NCI-H2081 (cell line): ENCODE measurements at places on chromosomes 2 and 18.

- DNase-seq, result no peak
Measured at GRCh38 chr2:62055724-62056336, 140.1 kb upstream of the B3GNT2 start.

DNA sequence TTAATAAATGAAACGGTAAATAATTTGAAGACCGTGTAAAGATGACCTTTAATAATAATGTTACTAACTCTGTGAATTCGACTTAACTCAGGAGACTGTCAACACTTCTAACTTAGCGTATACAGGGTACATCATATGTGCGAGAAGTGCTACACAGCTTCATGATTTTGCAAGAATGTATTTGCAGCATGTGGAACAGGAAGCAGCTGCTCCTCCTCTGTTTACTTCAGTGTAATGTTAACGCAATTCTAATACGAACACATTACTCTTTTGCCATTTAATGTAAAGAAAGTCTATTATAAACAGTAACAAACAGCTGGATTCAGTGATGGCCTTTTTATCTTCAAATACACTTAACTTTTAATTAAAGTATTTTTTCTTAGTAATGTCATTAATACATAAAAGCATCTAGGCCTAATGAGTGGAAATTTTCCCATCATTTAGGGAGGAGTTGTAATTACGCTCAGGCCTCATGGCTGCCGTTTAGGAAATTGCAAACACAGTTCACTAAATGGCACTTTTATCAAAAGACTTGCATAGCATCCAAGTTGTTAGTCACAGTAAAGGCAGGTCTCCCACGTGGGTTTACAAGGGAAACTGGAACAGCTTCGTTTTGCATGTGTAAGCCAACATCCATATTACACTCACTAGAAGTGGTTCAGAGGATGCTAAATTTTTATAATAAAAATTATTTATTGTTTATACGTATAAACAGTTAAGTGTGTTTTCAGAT lies 635.7 kb downstream of the FBXO15 start:
- no peak for DNase-seq

- DNase-seq, result no peak
Measured at GRCh38 chr18:35822413-35822812, 150.1 kb upstream of the RMP24 start.

- no peak for DNase-seq
Measured at GRCh38 chr2:3494984-3495666, 24.2 kb downstream of the ADI1 start.

DNA sequence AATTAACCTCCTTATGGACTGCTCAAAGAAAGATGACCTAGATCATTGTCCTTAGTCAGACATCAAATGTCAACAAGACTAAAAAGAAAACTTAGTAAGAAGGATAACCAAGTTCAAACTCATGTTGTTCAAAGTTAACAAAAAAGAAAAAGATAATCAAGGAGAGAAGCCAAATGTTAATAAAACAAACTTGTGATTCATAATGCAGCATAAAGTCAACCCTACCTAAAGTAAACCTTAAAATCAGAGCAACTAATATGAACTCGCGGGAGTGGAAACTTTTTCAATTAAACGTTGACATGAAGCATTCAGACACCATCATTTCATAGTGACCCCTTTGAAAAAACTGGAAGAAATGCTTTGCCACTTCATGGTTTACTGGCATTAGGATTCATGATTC lies 52.9 kb downstream of the DNER start:
- DNase-seq, result no peak

DNA sequence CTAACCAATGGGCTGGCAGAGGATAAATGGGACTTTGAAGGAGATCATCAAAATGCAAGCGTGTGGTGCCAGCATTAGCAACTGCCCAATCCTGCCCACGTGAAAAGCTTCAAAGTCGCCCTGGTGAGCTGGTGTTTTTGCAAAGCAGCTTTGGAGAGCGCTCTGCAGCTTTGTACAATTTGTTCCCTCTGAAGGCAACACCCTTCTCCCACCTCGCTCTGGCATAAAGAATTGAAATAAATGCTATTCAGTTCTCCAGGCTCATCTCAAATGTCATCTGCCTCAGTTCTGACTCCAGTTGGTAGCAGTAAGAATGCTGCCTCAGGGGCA lies 3.5 kb downstream of the COPS9 start:
- no peak for DNase-seq

DNA sequence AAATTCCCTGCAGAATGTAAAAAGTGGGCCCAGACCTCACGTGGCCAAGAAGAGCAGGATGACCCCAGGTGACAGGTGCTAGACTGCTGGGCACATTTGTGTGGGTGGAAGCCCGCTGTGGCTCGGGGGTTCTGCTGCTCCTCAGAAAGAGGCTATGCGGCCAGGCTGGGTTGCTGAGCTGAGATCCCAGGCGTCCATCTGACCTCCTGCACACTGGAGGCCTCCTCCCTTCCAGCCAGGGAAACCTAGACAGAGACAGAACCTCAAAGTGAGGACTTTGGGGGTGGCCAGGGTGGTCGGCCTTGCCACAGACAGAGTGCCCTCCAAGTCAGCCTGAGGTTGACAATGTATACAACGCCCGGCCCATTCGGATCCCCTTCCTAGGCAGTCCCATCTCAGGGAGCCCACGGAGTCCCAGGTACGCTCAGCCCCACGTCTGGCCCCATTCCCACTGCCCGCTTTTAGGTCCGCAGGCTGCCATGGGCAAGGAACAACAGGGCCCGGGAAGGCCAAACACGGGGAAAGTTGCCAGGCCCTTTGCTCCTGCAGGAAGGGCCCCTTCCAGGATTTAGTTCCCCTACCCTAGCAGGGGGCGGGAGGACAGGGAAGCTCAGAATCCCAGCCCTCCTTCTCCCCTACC lies 75.6 kb downstream of the KIAA2012 start:
- no peak for DNase-seq

DNA sequence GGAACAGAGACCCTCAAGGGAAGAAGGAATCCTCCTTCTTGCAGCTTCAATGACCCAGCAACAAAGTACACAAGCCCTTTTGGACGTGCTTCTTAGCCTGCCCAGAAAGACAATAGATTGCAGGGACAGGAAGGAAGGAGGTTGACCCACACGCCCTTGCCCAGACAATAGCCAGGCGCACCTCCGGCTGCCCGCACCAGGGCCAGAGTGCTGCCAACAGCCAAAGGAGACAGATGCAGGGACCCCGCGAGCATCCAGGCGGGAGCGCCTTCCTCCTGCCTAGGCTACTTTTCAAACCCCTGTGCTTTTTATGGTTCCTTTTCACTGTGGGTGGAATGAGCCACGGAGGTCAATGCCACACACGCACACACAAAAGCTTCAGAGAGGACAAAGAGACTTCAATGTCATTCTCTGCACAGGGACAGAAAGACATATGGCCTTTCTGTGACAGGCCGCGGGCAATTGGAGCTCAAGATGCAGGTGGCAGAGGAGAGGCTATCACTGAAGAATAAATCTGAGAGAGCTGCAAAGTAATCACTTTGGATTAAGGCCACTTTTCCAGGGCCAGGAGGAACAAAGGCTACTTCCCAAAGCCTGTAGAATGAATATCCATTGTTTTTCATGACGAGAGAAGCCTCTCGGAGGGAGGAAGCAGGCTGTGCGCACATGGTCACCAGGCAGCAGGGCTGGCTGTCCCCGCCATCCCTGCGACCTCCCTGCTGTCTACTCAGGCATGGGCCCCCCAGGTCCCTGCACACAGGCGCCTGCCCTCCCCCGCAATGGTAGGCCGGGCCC lies 300.6 kb downstream of the EIPR1 start:
- DNase-seq, result no peak

GRCh38 chr2:188291617-188292347 lies at the start of gene GULP1:
GULP1 (plus strand) TSS chr2:188291874; CDS start chr2:188477703, 185,829 bp downstream.
- DNase-seq, result peak; percentile 69

- DNase-seq, result no peak
Measured at GRCh38 chr2:202066875-202067274, 6.2 kb upstream of the KIAA2012 start.

DNA sequence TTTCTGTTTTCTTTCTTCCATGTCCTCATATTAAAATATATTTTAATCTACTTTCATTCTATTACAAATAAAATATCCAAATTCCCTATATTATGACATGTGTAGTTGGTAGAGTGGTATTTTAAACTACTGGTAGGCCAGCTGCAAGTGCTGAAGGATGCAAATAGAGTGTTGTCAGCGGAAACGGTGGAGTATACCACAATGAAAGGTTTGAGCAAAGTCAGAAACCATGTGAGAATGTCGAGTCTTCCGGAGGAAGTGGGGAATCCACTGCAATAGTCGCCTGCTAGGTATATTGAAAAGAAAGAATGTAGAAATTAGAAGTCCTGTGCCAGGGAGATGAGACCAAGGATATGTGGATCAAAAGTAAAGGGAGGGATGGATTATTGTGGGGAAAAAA lies 373.9 kb downstream of the DSEL start:
- no peak for DNase-seq

- no peak for DNase-seq
Measured at GRCh38 chr18:8413189-8413588, 196.0 kb upstream of the RAB12 start.

- no peak for DNase-seq
Measured at GRCh38 chr2:157471078-157471477, 27.2 kb upstream of the CYTIP start.

GRCh38 chr2:235330775-235331451 lies 162.9 kb upstream of the AGAP1 start:
- DNase-seq, result no peak

DNA sequence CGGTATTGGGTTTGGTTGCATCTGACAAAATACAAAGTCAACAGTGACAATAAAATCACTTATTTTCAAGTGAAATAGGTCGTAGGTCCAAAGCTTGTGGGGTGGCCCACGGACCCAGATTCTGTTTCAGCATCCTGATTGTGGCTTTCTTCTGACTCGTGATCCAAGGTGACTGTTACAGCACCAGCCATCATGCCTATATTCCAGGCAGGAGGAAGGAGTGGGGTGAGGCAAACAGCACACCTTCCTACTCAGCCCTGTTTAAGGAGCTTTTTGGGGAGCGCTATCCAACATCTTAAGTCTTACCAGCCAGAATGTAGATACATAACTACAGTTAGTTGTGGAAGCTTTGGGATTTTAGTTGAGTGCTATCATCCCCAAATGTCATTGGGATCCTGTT lies 8.7 kb upstream of the SNORC start:
- no peak for DNase-seq

DNA sequence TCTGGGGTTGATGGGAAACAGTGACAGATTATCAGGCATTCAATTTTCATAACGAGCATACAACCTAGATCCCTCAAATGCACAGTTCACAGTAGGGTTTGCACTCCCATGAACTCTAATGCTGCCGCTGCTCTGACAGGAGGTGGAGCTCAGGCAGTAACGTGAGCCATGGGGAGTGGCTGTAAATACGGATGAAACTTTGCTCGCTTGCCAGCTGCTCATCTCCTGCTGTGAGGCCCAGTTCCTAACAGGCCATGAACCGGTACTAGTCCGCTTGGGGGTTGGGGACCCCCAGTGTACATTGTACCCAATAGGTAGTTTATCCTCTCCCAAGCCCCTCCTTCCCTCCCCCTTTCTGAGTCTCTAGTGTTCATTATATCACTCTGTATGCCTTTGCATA lies 94.6 kb downstream of the PTH2R start:
- DNase-seq, result peak; percentile 52

- no peak for DNase-seq
Measured at GRCh38 chr2:160550048-160550447, 56.4 kb upstream of the RBMS1 start.

DNA sequence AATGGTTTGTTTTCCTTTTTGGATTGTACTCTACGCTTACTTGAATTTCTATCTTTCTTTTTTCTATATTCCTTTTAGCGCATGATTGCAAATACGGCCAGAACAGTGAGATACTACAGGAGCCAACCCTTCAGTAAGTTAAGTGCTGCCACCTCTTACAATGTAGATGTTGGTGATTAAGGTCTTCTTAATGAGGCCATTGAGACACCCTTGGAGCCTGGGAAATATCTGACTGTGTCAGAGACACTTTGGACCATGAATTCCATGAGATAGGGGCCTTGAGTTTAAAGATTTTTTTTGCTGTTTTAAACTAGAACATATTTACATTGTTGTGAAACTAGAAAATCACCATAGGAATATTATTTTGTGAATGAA lies 27.1 kb upstream of the MAP3K20 start:
- no peak for DNase-seq

DNA sequence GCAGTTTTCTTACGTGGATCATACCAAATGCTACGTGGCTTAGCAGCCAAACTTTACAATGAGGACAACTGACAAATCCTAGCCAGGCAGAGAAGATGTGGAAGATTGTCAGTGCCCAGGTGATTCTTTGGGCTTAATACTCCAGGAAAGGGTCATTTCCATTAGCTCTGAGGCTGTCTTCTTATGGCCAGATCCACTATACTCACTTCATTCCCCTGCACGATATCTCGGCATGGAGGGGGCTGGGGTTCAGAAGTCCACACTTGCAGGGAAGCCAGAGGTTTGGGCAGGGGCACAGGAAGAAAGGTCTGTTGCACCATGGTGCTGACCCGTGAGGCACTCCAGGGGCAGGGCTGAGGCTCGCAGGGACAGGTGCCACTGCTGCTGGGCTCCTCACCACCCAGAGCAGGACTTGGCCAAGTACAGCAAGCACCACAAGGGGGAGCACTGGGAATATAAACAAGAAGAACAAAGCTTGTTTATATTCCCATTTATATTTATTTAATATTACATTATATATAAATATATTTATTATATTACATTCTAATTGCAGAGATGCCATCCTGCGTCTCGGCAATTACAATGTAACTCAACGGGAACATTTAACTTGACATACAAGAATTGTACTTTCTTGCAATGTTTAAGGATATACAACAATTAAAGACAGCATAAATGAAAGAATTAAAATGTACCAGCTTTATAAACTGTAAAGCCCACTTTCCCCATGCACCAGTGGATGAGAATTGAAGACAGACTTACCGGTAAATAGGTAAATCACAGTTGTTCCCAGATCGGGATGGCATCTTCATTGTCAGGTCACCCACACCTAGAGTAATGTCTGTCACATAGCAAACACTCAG lies 27.2 kb downstream of the CLUL1 start:
- peak; percentile 73 for DNase-seq
